Chondrocyte (in vitro differentiated cells): ENCODE measurements at places on chromosomes 1 and 21. TPM values are rescaled to one million over a fixed set of nuclear protein-coding genes. Genes with fewer than 3 reads are reported as not detected.

CNN3 gene
- 188 to 250 TPM (median 242 TPM) in 3 replicates for total RNA-seq

TDRD5 gene
- total RNA-seq = not detected in 3 replicates

PLPPR5 gene
- not detected in 3 replicates for total RNA-seq

LAMB3 gene
- total RNA-seq = 5.5 to 6.5 TPM (median 6.3 TPM) in 3 replicates

RCC2 gene
- 88.6 to 90.0 TPM (median 88.7 TPM) in 3 replicates for total RNA-seq

FABP3 gene
- 51.8 to 83.8 TPM (median 81.4 TPM) in 3 replicates for total RNA-seq

LRRC71 gene
- total RNA-seq = not detected in 3 replicates

B3GALT2 gene
- total RNA-seq = 7.6 to 13.5 TPM (median 7.9 TPM) in 3 replicates

ACTA1 gene
- total RNA-seq = 0.27 to 3.6 TPM (median 3.5 TPM) in 3 replicates

ADGRL2 gene
- 51.2 to 64.2 TPM (median 54.1 TPM) in 3 replicates for total RNA-seq

ATP1A2 gene
- total RNA-seq = 1.3 to 3.9 TPM (median 2.9 TPM) in 3 replicates

GNAI3 gene
- 10.7 to 11.3 TPM (median 10.8 TPM) in 3 replicates for total RNA-seq

SPAG17 gene
- 0.30 to 0.82 TPM in 2 of 3 replicates, not detected in the other for total RNA-seq

MTARC1 gene
- 2.5 to 5.4 TPM (median 2.8 TPM) in 3 replicates for total RNA-seq

CAMK1G gene
- total RNA-seq = not detected in 3 replicates

ADGRB2 gene
- total RNA-seq = 11.9 to 20.4 TPM (median 12.2 TPM) in 3 replicates

USH2A gene
- not detected in 3 replicates for total RNA-seq

DCST2 gene
- total RNA-seq = 0.30 to 0.36 TPM (median 0.36 TPM) in 3 replicates

ACTL8 gene
- not detected in 3 replicates for total RNA-seq

HTR1D gene
- 2.1 to 3.7 TPM (median 2.3 TPM) in 3 replicates for total RNA-seq

CD5L gene
- not detected in 3 replicates for total RNA-seq

CTXND2 gene
- not detected in 3 replicates for total RNA-seq

CLCA4 gene
- not detected in 3 replicates for total RNA-seq

ASPM gene
- total RNA-seq = 4.7 to 7.2 TPM (median 6.6 TPM) in 3 replicates

CELA2A gene
- not detected in 3 replicates for total RNA-seq

GJA9 gene
- total RNA-seq = not detected in 3 replicates

KAZN gene
- total RNA-seq = 19.4 to 30.1 TPM (median 29.6 TPM) in 3 replicates

TNFRSF8 gene
- total RNA-seq = not detected in 3 replicates

PLA2G2F gene
- total RNA-seq = not detected in 3 replicates

KRTAP19-3 gene
- not detected in 3 replicates for total RNA-seq

DNASE2B gene
- total RNA-seq = not detected in 3 replicates

AADACL3 gene
- total RNA-seq = not detected in 3 replicates

HSD3B2 gene
- total RNA-seq = not detected in 3 replicates

RIMS3 gene
- total RNA-seq = 4.8 to 26.3 TPM (median 26.0 TPM) in 3 replicates

S100B gene
- 0.41 TPM in 1 of 3 replicates, not detected in the others for total RNA-seq

WDR64 gene
- total RNA-seq = 0.17 TPM in 1 of 3 replicates, not detected in the others

MNDA gene
- total RNA-seq = not detected in 3 replicates

CLEC20A gene
- total RNA-seq = not detected in 3 replicates

NTMT2 gene
- not detected in 3 replicates for total RNA-seq

KCND3 gene
- total RNA-seq = 0.77 to 3.6 TPM (median 0.99 TPM) in 3 replicates

CRYAA gene
- not detected in 3 replicates for total RNA-seq

OLFML2B gene
- 44.6 to 120 TPM (median 113 TPM) in 3 replicates for total RNA-seq

UQCRHL gene
- 1.3 to 1.5 TPM (median 1.3 TPM) in 3 replicates for total RNA-seq

HORMAD1 gene
- total RNA-seq = not detected in 3 replicates
